ENCODE measurements at places on chromosomes 7 and 10. TPM values are rescaled to one million over a fixed set of nuclear protein-coding genes. Genes with fewer than 3 reads are reported as not detected.

- DNase-seq, result peak; percentile 13
These were observed 180.0 kb downstream of the BTAF1 start for GRCh38 chr10:92103376-92104090.

- no peak for DNase-seq
These were observed 97.1 kb upstream of the DNAJB6 start for GRCh38 chr7:157239571-157240270.

GRCh38 chr10:11612021-11613001 lies 861 bp upstream of the USP6NL start:
- peak; percentile 21 for DNase-seq

The ASB10 gene
- total RNA-seq, result not detected

DNA sequence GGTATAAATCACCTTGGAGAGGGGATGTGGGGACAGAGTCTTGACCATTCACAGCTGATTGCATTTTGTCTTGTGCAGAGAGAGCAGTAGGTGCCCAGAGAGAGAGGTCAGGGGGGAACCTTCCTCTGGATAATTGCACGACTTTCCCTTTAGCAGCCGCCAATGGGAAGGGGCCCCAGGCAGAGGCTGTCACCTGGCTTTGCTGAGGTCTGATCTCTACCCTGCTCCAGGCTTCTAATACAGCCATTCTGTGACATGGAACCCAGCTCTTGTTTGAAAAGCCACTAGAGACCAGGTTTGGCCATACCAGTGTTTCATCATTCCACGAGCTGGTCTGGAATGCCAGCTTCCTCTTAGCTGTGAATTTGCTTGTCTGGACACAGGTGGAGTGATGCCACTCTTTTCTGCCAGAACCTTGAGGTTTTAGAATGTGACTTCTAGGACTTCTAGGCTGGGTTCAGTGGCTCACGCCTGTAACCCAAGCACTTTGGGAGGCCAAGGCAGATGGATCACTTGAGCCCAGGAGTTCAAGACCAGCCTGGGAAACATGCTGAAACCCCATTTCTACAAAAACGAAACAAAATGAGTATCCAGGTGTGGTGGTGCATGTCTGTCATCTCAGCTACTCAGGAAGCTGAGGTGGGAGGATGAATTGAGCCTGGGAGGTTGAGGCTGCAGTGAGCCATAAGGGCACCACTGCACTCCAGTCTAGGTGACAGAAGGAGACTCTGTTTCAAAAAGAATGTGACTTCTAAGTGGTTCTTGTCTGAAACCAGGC lies 159.9 kb downstream of the CAMK1D start:
- no peak for DNase-seq

DNA sequence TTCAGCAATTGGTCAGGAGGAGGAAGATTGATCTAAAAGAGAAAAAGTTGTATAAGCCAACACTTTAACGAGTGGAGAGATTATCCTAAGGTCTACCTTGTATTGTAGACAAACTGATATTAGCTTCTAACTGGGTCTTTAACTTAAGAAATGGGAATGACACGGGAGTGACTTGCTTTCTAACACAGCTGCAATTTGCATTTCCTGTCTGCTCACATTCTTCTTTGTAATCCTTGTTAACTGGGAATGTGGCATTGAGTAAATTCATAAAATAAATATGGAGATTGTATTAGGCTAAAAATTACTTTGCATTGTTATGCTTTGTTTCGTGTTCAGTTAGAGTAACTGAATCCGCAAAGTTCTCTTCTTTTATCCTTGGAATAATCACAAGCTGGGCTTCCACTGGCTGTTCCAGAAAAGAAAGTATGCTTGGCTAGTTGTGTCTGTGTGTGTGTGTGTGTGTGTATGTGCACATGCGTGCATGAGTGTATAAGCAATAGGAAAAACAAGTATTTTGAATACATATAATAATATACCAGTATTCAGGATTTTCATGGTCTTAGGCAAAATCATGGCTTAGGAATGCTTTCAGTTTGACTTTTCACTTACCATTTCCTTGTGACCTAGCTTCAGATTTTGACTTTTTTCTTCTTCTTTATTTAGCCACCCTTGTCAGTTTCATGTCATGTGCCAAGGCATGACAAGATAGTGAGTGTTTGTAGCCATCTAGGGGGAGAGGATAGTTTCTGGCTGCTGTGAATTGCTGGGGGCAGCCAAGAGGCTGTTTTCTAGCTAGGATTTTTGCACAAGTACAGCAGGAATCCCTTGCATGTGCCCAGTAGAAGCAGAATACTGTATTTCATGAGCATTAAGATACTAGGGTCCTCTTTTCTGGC lies 54.5 kb upstream of the FZD8 start:
- no peak for DNase-seq
